ENCODE measurements at places on chromosomes 5 and 9.

DNA sequence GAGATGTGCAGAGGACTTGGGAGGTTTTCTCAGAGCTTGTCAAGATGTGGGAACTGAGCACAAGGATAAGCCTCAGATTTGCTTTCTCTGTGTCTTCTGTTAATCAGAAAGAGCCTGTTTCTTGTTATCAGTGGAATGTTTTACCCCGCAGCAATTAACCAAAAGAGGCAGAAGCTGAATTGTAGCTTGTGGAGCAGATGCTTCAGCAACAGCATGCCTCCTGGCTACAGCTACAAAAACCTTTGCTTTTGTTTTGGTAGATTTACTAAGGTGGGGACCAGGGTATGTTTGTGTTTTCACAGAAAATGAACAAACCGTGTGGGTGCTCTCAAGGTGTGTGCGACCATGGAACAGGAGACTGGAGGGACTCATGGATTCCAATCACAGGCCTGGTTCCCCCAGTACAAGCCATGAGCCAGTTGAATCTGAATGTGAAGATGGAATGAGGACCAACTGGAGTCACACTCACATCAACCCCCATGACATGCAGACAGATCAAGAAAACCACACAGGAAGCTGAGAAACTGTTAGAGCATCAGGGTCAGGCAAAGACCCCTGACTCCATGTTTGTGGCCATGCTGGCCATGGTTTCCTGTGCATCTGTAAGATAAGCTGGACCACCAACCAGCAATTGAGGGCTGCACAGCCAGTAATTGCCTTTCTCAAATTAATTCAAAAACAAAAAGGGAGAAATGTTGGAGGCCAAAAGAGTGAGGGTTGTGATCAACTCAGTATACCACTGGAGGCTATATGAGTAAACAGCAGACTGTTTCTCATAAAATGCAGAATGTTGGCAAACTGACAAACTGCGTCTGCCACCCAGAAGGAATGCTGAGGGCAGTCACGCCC is 6.9 kb downstream of the UGT3A2 start:
- DNase-seq = no peak

- no peak for DNase-seq
Observed at GRCh38 chr9:6239048-6239461, 23.4 kb downstream of the IL33 start.

- no peak for DNase-seq
Observed at GRCh38 chr9:83957248-83957513, 22.8 kb downstream of the HNRNPK start.

DNA sequence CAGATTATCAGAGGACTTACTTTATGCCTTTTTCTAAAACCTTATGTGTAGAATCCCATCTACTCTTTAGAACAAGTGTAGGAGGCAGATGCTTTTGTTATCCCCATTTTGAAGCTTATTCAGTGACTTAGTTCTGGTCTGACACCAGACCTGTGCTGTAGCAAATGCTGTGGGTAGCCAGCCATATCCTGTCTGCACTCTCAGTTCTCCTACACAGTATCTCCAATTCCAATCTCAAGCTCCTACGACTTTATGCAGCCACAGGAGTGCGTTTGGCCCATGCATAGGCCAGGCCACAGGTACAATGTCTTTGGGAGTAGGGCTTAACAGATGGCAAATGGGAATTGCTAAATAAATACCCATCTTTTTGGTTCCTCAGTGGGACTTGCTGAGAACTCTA is 292.6 kb downstream of the MCTP1 start:
- no peak for DNase-seq

DNA sequence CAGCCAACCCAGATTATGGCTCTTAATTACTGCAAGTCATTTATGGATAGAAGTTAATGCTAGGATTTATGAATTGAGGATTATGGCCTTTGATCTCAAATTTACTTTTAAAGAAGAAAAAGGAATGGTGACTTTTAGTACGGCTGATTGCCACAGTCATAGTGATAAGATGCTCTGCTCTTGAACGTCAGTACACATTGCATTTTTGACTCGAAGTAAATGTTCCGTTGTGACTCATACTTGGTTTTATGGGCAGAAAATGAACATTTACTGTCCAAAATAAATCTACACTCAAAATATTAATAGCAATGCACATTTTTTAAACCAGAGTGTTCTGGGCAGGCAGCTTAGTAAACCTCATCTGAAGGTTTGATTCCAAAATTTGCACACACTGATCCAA is 830 bp downstream of the ADAMTSL1 start:
- no peak for DNase-seq

DNA sequence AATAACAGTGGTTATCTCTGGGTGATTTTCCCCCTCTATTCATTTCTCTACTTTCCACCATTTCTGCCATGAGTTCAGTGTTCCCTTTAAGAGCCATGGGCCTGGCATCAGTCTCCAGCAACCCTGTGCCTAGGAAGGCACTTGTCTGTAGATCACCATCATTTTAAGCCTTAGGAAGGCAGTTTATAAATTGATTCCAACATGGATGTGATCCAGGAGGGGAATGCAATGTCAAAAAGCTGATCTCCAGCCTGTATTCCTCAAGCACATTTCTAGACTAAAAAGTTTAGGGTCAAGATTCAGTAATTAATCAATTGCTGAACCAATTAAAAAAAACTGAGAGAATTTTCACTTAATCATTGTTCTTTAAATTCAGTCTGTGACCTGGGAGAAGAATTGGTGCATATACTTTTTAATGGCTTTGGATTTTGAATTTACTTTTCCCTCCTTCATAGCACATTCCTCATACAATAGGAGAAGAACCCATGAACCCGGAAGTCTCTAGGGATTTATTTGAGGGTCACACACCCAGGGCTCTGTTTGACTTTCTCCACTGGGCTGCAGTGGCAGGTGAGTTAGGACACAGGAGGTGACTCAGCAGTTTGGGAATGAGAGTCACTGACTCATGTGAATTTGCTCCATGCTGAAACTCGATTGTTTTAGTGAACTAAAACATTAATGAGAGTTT is 6.1 kb upstream of the ERMP1 start:
- no peak for DNase-seq

DNA sequence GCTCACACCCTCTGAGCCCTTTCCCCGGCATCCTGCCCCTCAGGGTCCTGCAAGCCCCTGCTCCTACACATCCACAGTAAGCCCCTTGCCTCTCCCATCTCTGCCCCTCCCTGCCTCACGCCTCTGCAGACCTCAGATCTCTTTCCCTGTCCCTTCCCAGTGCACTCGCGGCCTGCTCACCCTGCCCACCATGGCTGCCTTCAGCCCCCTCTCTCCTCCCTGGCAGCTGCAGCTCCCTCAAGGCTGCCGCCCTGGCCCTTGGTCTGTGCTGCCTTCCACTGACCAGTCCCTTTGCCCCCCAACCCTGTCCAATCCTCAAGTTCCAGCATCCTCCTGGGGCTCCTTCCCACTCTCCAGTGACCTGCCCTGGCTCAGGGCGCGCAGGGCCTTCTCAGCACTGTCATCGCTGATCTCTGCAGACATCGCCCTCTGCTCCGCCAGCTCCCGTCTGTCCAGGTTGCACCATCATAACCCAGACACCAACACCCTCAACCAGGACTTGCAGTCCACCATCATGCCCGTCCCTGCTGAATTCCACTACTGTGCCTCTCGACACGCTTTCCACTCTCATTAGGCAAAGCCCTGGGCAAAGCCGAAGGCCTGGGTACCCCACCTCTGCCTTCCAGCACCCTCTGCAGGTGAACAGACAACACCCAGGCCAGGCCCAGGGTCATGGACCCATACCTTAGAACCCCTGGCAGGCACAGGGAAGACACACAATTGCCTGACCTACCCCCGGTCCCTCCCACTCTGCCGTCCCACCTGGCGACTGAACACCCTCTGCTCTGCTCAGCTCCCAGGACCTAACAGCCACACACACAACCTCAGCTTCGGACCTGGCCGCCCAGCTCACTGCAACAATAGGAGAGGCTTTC is 97.8 kb upstream of the RUFY1 start:
- no peak for DNase-seq

DNA sequence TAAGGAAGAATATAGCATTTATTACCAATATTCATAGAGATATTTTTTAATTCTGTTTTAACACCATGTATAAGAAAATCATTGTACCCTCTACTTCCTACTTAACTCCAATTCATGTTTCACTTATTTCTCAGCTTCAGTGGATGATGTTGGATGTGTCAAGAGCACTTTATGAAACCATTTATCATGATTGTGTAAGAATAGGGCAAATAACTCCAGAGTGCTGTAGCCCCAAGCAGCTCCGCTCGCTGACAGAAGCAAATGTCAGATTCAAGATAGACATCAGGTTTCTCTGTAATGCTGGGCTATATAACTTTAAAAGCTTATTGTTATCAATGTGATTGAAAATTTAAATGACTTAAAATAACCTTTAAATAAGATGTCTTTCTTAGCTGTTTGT is 50.4 kb downstream of the MAST4 start:
- DNase-seq = no peak
